ENCODE measurements at places on chromosomes 7 and 10.
A peak's percentile ranks its signal among the peaks of the same experiment; 100 is the strongest.

DNA sequence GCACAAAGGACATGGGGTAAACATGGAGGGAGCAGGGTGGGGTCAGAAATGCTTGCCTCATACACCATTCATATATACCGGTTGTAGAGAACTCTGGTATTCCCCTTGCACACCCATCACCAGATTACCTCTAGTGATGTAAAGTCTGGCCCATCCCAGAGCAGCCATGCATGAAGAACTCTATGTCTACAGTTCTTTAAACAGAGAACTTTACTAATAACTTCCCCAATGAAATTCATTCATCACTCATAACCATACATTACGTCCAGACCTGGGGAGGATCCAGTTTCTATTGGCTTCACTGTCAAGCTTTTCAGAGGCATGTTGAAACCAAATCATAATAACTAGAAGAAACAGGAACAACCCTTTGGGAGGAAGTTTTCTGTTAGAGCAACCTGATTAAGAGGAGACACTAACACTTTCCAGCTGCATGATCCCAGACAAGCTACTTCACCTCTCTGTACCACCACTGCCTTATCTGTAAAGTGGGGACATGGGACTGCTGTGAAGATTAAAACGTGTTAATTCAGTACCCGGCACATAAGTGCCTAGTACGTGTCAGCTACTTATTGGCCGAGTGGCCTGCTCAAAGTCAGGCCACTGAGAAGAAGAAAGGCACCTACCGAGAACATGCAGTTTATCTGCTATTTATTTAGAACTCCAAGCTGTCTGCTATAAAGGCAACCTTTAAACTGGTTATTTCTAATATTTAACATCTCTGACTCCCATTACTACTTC, 59.7 kb downstream of the IGF2BP3 start:
- H3K27me3 ChIP-seq = no peaks in the 10 kb centered on the region
- no peaks in the 10 kb centered on the region for H3K36me3 ChIP-seq
- H3K4me1 ChIP-seq = no peaks in the 10 kb centered on the region
- no peak for DNase-seq
- H3K4me3 ChIP-seq = no peak overlapping the region

GRCh38 chr10:88037623-88038022, 174.2 kb downstream of the PTEN start:
- H3K27ac ChIP-seq = no peak overlapping the region
- no peaks in the 10 kb centered on the region for H3K27me3 ChIP-seq
- no peak for DNase-seq

DNA sequence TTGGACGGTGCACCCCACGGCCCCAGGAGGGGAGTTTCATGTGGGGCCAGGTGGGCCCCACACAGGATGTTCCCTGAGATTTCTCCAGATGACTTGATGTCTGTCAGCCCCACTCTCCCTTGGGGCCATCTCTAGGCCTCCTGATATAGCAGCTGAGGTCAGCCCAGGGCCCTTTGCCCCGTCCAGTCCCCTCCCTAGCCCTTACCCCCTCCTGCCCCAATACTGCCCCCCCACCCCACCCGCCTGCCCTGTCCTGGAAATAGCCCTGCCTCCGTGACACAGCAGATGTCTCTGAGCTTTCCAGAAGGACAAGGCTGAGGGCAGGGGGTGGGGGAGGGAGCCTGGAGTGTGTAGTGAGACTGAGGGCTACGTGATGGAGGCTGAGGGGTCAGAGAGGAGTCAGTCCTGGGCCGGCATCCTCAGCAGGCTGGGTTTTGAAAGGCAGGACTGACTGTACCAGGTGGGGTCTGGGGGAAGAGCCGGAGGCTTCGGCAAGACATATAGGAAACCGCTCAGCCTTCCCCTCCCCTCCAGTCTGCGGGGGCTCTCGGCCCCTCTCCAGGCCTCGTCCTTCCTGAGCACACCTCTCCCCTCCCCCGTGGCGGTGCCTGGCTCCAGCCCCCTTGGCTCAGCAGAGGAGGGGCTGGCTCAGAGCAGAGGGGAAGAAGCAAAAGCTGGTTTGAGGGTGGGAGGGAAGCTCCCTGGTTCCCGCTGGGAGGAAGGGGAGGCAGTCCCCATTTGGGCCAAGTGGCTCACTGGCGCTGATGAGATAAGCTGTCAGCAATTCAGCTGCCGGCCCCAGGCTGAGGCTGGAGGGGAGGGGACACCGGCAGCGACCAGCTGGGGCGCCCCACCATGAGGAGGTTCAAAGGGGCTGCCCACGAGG, 2.0 kb downstream of the FLNC start:
- H3K4me1 ChIP-seq = peaks cover 7% of the 10 kb centered on the region
- H3K27ac ChIP-seq = peak overlapping the region; percentile 74
- no peak overlapping the region for H3K4me3 ChIP-seq
- DNase-seq = no peak
- no peaks in the 10 kb centered on the region for H3K36me3 ChIP-seq

DNA sequence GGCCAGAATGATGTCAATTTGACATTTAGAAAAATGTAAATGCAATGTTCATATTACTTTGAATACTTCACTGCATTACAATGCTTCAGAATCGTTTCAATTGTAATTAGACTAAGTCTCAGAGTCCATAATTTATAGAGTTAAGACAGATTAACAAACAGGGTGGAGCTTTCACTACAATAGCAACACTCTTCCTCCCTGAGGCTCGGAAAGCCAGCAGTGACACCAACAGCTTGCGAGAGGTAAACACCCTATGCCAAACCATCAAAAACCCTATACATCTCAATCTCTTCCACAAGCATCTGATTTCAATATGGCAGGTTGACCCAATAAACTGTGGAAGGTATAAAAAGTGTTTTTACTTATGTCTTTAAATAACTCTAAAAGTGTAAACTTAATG, 72.2 kb downstream of the DOCK4 start:
- no peak for DNase-seq
- no peak overlapping the region for H3K4me3 ChIP-seq
- H3K27ac ChIP-seq = no peak overlapping the region
- no peaks in the 10 kb centered on the region for H3K36me3 ChIP-seq
- H3K4me1 ChIP-seq = no peaks in the 10 kb centered on the region

- no peak overlapping the region for H3K27ac ChIP-seq
- no peak for DNase-seq
- H3K4me3 ChIP-seq = no peak overlapping the region
- peaks cover 55% of the 10 kb centered on the region for H3K27me3 ChIP-seq
Observed at GRCh38 chr7:1226186-1226901, 6.3 kb upstream of the UNCX start.

- no peak overlapping the region for H3K4me3 ChIP-seq
- DNase-seq = no peak
- no peak overlapping the region for H3K27ac ChIP-seq
Observed at GRCh38 chr7:30254717-30255063, 29.7 kb upstream of the ZNRF2 start.

DNA sequence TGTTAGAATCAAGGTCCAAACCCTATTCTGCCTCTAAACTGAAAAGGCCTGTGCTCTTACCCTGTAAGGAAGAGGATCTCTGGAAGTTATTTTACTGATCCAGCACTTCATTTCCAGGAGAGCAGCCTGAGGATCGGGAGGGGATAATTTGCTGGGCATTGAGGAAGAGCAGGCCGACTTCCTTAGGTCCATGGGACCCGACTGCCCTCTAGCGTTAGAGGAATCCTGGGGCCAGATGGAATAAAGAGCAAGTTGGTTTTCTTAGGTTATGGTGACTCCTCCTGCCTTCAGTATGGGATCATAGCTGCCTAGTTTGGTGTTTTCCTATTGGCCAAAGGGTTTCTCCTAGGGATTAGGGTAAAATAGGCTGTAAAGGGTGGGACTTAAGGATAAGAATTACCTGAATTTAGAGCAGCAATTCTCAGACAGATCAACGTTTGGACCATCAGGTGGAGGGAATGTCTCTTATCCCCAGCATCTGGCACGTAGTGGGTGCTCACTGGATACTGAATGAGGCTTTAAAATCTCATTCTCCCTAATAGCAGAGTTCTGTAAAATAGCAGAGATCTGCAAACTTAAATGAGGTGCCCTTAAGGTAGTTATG, 40.0 kb upstream of the SORBS1 start:
- H3K4me1 ChIP-seq = no peaks in the 10 kb centered on the region
- DNase-seq = peak; percentile 59
- H3K36me3 ChIP-seq = no peaks in the 10 kb centered on the region
- H3K27me3 ChIP-seq = no peaks in the 10 kb centered on the region
- H3K27ac ChIP-seq = no peak overlapping the region
- H3K4me3 ChIP-seq = no peak overlapping the region

DNA sequence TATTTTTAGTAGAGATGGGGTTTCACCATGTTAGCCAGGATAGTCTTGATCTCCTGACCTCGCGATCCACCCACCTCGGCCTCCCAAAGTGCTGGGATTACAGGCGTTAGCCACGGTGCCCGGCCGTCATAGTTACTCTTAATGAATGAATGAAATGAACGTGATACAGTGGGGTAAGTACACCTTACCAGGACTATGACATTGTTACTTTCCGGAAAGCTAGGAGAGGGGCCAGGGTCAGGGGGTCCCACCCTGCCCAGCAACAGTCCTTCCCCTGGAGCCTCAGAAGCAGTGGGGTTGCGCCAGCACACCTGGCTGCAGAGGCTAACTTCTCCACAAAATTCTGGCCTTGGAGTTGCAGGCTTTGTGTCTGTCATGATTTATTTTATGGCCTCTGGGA, 21.4 kb downstream of the VSTM4 start:
- no peak overlapping the region for H3K27ac ChIP-seq
- no peak for DNase-seq
- H3K27me3 ChIP-seq = no peaks in the 10 kb centered on the region
- H3K36me3 ChIP-seq = no peaks in the 10 kb centered on the region
- no peak overlapping the region for H3K4me3 ChIP-seq

- H3K27ac ChIP-seq = no peak overlapping the region
- no peak for DNase-seq
- no peak overlapping the region for H3K4me3 ChIP-seq
- H3K27me3 ChIP-seq = no peaks in the 10 kb centered on the region
- H3K36me3 ChIP-seq = no peaks in the 10 kb centered on the region
- peaks cover 31% of the 10 kb centered on the region for H3K4me1 ChIP-seq
Observed at GRCh38 chr10:88895250-88895649, 15.2 kb downstream of the STAMBPL1 start.

GRCh38 chr10:78754269-78755062, 314.3 kb upstream of the ZMIZ1 start:
- no peak overlapping the region for H3K4me3 ChIP-seq
- no peak for DNase-seq
- no peak overlapping the region for H3K27ac ChIP-seq
- H3K36me3 ChIP-seq = no peaks in the 10 kb centered on the region

GRCh38 chr10:87634311-87634710, 25.4 kb upstream of the PAPSS2 start:
- no peak overlapping the region for H3K27ac ChIP-seq
- no peaks in the 10 kb centered on the region for H3K36me3 ChIP-seq
- no peaks in the 10 kb centered on the region for H3K27me3 ChIP-seq
- DNase-seq = no peak

GRCh38 chr10:49324711-49325110, 25.7 kb downstream of the C10orf71 start:
- no peaks in the 10 kb centered on the region for H3K27me3 ChIP-seq
- no peak overlapping the region for H3K27ac ChIP-seq
- H3K4me3 ChIP-seq = no peak overlapping the region
- H3K36me3 ChIP-seq = no peaks in the 10 kb centered on the region
- no peaks in the 10 kb centered on the region for H3K4me1 ChIP-seq

DNA sequence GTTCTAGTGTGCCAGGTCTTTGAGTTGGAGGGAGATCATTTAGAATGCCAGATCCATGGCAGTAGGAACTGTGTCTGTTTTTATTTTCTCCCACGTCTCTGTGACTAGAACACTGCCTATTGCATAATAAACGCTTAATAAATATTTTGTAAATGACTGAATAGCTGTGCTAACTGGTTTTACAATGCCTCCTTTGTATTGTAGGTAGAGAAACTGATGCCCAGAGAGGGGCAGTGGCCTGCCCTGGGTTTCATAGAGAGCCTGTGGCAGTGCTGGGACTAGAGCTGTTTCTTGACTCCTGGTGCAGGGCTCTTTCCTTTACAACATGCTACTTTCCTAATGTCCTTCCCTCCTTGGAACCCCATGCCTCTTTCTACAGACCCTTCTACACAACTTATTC, 2.5 kb downstream of the TAS2R5 start:
- no peaks in the 10 kb centered on the region for H3K27me3 ChIP-seq
- no peak overlapping the region for H3K27ac ChIP-seq
- H3K36me3 ChIP-seq = peaks cover 5% of the 10 kb centered on the region
- DNase-seq = no peak
- no peaks in the 10 kb centered on the region for H3K4me1 ChIP-seq
- H3K4me3 ChIP-seq = no peak overlapping the region

DNA sequence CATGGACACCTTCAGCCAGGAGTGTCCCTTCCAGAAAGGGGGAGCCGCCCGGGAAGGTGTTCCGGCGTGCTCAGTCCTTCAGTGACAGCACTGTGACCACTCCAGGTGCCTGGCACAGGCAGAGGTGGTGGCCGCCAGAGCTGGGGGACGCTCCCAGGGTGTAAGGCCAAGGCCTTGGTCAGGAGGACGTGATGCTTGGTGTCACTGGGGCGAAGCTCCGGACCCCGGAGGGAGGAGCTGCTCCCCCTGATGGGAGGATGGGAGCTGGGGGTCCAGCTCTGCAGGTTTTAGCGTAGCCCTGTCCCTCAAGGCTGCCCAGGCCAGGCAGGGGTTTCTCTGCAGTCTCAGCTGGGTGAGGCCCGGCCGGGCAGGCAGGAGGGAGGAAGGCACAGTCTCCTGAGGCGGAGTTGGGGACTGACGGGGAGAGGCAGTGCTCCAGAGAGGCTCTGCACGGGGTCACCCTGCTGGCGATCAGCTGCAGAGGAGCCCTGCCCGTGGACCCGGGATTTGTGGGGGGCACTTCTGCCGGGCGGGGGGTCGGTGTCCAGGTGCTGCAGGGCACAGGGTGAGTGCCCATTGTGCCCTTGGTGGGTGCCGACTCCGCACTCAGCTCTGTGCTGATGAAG, 56.5 kb upstream of the DNAJB6 start:
- H3K27me3 ChIP-seq = peaks cover 14% of the 10 kb centered on the region
- no peak overlapping the region for H3K27ac ChIP-seq

DNA sequence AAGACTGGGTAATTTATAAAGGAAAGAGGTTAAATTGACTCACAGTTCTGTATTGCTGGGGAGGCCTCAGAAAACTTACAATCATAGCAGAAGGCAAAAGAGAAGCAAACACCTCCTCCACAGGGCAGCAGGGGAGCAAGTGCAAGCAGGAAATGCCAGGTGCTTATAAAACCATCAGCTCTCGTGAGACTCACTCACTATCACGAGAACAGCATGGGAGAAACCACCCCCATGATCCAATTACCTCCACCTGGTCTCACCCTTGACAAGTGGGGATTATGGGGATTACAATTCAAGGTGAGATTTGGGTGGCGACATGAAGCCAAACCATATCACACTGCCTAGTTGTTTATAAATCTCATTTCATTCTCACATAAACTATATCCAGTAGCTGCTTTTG, 28.0 kb upstream of the CPN1 start:
- no peak for DNase-seq
- no peak overlapping the region for H3K27ac ChIP-seq
- no peaks in the 10 kb centered on the region for H3K36me3 ChIP-seq
- no peaks in the 10 kb centered on the region for H3K27me3 ChIP-seq
- no peak overlapping the region for H3K4me3 ChIP-seq
- no peaks in the 10 kb centered on the region for H3K4me1 ChIP-seq
